Activated effector memory CD4-positive, alpha-beta T cell treated with Interleukin-2 at 50 U/mL for 16 hours (primary cell): ENCODE measurements at places on chromosomes 2 and 18.
A peak's percentile ranks its signal among the peaks of the same experiment; 100 is the strongest.

DNA sequence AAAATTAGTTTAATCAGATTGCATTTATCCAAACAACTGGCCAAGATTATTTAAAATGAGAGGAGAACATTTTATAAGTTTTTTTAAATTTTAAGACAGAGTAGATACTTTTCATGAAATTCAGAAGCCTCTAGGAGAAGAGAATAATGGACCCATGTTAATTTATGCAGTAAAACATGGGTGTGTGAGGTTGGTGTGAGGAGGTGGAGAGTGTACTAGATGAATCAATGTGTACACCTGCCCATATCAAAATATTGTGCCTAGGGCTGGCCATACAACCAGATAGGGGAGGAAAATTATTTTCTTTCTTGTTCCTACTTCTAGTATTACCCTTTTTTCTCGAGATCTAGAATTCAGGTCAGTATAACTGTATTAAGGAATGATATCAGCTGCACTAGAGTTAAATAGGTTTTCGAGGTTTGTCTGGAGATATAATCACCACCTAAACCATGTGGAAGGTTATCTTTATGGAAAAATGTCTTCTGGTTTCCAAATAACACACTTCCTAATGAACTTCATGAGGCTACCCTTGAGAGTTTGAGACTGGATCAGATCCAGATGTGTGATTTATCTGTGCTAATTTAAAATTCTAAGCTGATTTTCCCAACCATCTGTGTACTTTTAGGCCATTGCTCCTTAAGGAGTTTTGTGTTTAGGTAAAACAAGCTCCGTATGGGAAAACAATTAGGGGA is 37.6 kb downstream of the TMEM178A start:
- no peak for DNase-seq

GRCh38 chr2:19810148-19810547 is 91.6 kb downstream of the TTC32 start:
- DNase-seq = no peak

DNA sequence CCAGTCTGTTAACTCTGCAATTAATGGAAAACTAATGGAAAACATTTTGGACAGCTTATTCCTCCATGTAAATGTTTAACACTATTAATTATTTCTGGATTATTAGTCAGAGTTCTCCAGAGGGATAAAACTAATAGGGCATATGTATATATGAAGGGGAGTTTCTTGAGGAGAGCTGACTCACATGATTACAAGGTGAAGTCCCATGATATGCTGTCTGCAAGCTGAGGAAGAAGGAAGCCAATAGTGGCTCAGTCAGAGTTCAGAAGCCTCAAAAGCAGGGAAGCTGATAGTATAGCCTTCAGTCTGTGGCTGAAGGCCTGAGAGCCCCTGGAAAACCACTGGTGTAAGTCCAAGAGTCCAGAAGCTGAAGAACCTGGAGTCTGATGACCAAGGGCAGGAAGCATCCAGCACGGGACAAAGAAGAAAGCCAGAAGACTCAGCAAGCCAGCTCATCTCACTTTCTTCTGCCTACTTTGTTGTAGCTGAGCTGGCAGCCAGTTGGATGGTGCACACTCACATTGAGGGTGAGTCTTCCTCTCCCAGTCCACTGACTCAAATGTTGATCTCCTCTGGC is 136.0 kb downstream of the PTH2R start:
- DNase-seq = no peak

- no peak for DNase-seq
These were observed 2.0 kb downstream of the HSPE1 start for GRCh38 chr2:197502201-197502600.

GRCh38 chr18:13222856-13223281 is 4.3 kb downstream of the LDLRAD4 start:
- DNase-seq = no peak

- DNase-seq = no peak
These were observed 315.7 kb upstream of the CWC22 start for GRCh38 chr2:180322781-180323180.

- DNase-seq = no peak
These were observed 138.2 kb downstream of the DOK6 start for GRCh38 chr18:69538849-69539248.

DNA sequence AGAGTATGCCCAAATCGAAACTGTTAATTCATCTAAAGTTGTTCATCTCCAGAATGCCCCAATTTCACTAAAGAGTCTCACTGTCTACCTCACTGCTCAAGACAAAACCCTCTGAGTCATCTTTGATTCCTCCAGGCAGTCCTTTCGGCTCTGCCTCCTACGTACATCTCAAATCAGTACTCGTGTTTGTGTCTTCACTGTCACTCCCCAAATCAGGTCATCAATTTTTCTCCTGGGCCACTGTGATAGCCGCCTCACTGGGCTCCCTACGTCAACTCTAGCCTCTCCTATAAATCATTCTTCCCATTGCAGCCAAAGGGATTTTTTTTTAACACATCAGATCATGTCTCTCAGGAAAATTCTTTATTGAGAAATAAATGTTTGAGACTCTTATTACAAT is 42.1 kb upstream of the TTC39C start:
- peak; percentile 20 for DNase-seq

DNA sequence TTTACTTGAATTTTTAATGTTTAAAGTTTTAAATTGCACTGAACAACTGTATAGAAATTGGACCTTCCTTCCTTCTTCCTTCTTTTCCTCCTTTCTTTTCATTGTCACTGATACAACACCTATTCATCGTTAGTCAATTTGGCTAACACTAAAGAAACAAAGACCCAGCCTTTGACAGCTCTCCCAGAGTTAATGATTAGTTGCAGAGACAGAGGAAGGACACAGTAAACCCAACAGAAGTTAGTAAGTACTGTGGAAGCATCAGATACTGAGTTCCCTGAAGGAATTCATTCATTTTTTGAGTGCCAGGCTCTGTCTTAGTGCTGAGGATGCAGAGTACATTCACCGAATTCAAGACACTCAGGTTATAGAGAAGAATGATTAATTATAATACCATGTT is 77.9 kb upstream of the RAB27B start:
- DNase-seq = no peak

GRCh38 chr18:72820571-72820970 is 47.2 kb downstream of the NETO1 start:
- DNase-seq = no peak

DNA sequence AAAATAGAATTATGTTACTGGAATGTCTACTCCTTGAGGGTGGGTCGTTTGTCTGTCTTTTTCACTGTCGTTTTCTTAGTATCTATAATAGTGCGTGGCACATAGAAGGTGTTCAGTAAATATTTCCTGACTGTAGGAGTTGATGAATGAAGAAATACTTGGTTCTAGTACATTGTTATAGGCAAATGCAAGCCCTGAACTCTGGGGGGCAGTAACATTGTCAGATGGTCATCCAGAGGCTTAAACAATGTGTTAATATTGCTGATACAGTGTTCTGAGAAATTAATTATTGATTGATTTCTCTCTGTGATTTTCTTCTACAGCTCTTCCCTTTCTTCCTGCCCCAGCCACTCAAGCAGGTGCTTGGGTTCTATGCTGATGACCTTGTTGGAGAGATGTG is 24.4 kb upstream of the THOC1 start:
- no peak for DNase-seq

- DNase-seq = no peak
These were observed 79.0 kb downstream of the ALPK2 start for GRCh38 chr18:58549814-58550339.

GRCh38 chr2:127044977-127045661 is 61.8 kb downstream of the BIN1 start:
- no peak for DNase-seq

DNA sequence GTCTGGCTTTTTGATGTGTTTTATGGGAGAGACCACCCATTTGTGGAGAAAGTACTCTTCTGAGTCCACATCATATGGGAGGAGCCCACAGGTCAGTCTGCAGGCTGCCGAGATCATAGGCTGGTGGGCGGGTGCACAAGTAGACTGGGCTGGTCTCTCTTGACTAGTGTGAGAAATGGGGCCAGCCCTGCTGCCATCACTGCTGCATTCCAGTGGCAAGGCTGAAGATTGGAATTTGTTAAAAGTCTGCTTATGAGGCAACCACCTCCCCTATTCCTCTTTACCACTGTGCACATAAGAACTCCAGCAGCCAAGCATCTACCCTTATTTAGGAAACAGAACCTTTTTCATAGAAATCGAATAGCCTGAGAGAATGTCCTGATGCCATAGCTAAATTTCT is 200.7 kb downstream of the DIS3L2 start:
- DNase-seq = no peak

DNA sequence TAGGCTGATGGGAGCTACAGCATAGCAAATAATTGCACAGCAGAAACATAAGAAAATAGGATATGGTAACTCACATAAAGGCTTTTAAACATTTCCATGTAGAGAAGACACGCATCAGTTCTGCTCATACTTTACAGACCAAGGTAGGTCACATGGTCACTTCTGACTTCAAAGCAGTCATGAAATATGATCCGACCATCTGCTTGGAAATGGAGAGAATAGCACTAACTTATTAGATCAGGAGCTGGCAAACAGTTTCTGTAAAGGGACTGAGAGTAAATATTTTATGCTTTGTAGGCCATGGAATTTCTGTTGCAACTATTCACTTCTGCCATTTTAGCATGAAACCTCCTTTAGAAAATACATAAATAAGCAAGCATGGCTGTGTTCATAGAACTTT is 936.6 kb upstream of the FANCL start:
- no peak for DNase-seq

- DNase-seq = no peak
These were observed 97.8 kb downstream of the NCK2 start for GRCh38 chr2:105842555-105842954.

GRCh38 chr2:239312741-239313667 is 87.8 kb downstream of the HDAC4 start:
- DNase-seq = no peak
